ENCODE measurements at places on chromosomes 4 and X.

GRCh38 chr4:10582059-10582686 lies 102.4 kb downstream of the CLNK start:
- no peak for DNase-seq

GRCh38 chr4:54625391-54625790 lies 32.4 kb upstream of the KIT start:
- peak; percentile 6 for DNase-seq

DNA sequence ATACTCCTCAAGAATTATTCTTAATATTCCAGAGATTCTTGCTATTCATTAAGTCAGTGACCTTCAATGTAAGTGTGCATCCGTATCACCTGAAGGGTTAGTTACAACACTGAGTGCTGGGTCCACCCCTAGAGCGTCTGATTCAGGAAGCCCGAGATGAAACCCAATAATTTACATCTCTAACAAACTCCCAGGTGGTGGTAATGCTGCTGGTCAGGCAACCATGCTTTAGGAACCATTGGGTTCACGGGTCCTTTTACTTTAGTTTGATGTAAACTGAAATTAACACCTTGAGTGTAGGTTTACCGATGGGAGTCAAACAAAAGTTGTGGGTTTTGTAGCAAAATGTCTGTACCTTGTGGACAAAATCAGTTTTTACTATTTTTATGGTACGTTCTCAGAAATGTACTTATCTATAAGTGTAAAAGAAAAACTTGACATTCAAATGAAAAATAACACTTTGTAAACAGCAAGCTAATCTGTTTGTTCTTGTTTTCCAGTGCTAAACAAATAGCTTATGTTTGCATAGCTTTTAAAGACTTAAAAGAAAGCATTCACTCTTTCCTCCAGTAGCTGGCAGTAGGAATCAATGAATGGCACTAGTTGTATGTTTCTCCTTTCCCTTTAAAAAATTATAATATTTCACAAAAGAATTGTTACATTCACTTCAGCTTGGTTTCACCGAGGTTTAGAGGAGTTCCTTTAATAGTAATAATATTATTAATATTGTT lies 32.7 kb downstream of the ACE2 start:
- no peak for DNase-seq

- DNase-seq, result no peak
These were observed 110.2 kb upstream of the PRDX4 start for GRCh38 chrX:23557070-23557469.

GRCh38 chrX:13196782-13197181 lies 123.1 kb downstream of the ATXN3L start:
- DNase-seq, result no peak

DNA sequence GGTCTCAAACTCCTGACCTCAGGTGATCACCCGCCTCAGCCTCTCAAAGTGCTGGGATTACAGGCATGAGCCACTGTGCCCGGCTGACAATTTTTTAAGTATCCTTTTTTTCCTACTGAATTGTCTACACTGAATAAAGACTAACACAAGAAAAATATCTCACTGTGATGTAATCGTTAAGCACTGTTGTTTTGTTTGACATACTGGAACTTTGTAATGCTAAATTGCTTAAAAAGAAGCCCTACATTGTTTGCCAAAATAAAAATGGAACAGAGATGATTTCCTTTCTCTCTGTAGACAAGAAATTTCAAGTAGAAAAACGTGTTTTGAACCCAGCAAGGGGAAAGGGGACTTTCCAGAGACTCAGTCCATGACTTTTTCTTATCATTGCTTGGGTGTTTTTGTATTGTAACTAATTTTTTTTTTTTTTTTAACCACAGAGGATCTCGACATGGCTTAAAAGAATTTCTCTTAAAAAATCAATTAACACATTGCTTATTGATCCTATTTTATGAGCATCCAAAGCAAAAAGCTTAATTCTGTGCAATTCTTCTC lies 74.9 kb downstream of the TMEM156 start:
- no peak for DNase-seq

DNA sequence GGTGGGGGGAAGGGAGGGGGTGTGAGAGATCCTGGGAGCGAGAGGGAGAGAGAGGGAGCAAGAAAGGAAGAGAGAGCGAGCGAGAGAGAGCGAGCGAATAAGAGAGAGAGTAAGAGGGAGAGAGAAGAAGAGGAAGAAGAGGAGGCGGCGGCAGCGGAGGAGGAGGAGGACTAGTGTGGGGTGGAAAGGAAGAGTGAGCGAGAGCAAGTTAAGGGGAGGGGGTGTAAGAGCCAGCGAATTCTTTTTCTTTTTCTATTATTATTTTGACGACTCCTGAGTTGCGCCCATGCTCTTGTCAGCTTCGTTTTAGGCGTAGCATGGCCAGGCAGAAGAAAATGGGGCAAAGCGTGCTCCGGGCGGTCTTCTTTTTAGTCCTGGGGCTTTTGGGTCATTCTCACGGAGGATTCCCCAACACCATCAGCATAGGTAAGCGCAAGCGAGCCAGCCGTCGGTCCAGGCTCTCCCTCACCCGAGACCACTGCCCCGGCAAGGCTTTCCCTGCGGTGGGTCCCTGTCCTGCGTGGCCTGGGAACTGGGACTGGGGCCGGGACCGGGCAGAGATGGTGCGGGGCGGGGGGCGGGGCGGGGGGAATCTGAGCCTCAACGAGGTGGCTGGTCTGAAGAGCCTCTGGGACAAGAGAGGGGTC lies at the start of gene GRIA3:
Gene GRIA3, plus strand, starts transcription at position 60 of the 647 bp plus-strand sequence. Its CDS starts 258 bp downstream, at position 318.
- DNase-seq, result no peak

- DNase-seq, result no peak
These were observed 1.1 kb downstream of the SLIT2 start for GRCh38 chr4:20252656-20253282.

- DNase-seq, result peak; percentile 57
These were observed 42.1 kb upstream of the MAGEA4 start for GRCh38 chrX:151870602-151871001.

GRCh38 chr4:83112231-83112630 lies 2.3 kb downstream of the PLAC8 start:
- no peak for DNase-seq

DNA sequence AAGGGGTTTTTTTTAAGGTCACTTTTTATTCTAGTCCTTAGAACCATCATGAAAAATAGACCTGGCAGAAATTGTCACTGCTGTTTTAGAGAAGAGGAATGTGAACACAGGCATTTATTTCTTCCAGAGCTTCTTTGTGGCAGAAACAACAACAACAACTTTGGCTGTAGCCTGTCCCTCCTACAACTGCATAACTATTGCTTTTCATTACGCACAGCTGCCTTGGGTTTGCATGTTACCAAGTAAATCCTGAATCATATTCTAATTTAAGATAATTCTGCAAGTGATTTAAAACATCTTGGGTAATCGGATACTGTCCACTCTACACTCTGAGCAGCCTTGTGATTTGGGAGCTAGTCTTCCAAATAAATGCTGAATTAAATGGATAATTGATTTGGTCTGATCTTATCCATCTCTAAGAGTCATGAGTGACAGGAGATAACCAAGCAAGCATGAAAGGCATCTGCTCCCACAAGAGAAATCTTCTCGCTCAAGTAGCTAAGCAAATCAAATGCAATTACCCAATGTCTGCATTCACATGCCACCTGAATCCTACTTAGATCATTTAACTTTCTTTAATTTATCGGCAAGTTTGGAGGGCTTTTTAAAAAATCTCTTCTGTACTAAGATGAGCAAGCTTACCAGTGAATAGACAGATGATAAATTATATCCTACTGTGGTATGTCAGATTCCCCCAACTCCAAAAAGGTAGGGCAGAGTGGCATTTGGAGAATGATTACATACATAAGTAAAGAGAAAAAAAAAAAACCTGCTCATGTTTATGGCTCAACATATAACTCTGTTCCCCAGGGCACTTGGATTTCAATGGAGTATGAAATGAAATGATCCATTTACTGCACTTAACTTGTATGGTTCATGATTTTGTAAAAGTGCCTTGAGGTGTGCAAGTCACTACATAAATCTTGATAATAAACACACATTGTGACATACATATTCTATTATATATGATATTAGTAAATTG lies 73.6 kb downstream of the EGF start:
- DNase-seq, result no peak

Data from astrocyte of the cerebellum (primary cell).